ENCODE measurements at places on chromosomes 11 and 22.

- no peak for DNase-seq
Observed at GRCh38 chr22:19605508-19606331, 81.5 kb upstream of the CLDN5 start.

- DNase-seq: no peak
Observed at GRCh38 chr11:78906566-78906965, 331.9 kb upstream of the NARS2 start.

GRCh38 chr11:36363361-36364268, 67.5 kb downstream of the PRR5L start:
- no peak for DNase-seq

GRCh38 chr22:40509401-40510134, 127.0 kb downstream of the MRTFA start:
- DNase-seq: no peak

DNA sequence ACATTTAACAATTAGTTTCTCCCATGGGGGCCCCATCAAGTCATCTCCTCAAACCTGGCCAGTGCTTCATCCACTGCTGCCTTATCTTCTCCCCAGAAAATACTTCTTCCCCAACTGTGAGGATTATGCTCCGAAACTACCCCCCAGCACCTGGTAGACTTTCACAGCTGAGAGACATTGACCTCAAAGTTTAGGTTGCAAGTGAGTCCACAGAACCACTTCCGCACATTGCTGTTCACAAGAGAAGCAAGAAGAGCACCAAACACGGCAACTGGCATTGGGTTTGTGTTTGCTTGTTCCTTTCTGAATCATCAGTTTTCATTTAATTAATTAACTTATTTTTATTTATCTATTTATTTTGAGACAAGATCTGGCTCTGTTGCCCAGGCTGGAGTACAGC, 6.1 kb downstream of the MCHR1 start:
- DNase-seq: no peak

DNA sequence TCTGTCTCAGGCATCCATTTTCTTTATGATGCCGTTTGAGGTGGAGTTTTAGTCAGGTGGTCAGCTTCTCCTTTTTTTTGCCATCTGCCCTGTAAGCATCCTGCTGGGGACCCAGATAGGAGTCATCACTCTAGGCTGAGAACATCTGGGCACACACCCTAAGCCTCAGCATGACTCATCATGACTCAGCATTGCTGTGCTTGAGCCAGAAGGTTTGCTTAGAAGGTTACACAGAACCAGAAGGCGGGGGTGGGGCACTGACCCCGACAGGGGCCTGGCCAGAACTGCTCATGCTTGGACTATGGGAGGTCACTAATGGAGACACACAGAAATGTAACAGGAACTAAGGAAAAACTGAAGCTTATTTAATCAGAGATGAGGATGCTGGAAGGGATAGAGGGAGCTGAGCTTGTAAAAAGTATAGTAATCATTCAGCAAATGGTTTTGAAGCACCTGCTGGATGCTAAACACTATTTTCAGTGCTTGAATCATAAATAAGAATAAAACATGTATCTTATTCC, 10.9 kb upstream of the HBE1 start:
- DNase-seq: peak; percentile 5

GRCh38 chr11:129453293-129453721, 77.7 kb downstream of the BARX2 start:
- DNase-seq: peak; percentile 23

- DNase-seq: peak; percentile 81
Observed at GRCh38 chr11:13114566-13115379, 105.7 kb downstream of the RASSF10 start.

DNA sequence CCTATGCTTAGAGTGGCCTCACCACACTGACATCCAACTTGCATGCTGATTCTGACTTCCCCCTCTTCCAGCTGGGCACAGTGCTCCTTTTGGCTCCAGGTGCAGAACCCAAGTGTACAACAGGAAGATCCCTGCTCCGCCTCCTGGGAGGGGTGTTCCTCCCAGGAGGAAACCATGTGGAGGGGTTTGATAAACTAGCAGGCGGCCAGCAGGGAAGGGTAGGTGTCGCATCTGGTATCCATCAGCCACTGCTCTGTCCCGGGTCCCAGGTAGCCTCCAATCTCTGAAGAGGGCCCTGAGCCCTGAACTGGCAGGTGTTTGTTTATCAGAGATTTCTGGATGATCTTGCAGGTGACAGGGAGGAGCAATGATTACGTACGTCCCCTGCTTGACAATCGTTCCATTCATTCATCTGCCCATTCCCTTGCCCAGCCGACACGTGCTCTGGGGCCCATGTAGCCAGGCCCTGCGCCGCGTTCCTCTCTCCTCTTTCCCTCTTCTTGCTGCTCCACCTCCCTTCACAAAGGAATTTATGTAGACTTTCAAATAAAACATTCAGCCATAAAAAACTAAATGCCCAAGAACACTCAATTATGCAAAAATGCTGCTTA, 41.2 kb upstream of the MICAL2 start:
- DNase-seq: peak; percentile 16

DNA sequence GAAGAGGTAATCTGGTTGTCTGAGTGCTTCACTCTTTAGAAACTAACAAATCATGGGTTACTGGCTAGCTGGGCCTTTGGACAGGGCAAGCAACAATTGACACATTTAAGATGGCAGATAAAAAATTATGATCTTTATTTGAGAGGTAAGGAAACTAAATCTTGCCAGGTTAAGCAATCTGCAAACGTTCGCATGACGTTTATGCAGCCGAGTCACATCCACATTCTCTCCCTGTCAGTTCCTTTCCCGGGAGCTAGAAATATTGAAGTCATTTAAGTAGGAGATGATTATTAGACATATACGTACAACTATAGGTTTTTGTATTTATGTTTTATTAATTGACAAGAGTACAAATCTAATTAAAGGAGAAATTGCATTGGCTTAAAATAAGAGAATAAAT, 57.4 kb upstream of the RCN1 start:
- no peak for DNase-seq

DNA sequence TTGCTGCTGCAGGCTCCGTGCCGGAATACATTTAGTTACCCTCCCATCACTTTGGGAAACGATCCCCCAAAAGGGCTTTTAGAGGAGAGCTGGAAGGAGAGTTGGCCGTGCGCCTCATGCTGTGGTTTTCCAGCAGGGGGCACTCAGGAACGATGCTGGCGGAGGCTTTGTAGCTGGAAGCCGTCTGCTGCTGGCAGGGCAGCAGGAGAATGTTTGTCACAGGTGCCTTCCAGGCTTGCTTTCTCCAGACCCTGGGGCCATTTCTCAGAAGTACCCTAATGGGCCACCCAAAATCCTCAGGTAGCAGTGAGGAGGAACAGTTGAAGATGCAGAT, 30.0 kb upstream of the CABP7 start:
- peak; percentile 70 for DNase-seq

DNA sequence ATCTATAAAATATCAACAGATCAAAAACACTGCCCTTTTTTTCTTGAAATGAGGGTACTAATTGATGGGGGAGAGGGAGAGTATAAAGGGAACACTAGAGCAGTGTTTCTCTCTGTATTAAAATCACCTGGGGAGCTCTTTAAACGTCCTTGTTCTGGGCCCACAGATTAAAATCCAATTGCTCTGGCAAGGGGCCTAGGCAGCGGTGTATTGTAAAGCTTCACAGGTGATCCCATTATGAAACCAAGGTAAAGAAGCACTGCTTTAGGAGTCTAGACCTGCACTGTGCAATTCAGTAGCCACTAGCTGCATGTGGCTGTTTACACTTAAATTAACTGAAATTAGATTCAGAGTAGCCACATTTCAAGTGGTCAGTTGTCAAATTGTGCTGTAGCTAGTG, 3.0 kb downstream of the AQP11 start:
- DNase-seq: peak; percentile 98

GRCh38 chr11:29231991-29232390, 784.8 kb downstream of the KCNA4 start:
- no peak for DNase-seq

DNA sequence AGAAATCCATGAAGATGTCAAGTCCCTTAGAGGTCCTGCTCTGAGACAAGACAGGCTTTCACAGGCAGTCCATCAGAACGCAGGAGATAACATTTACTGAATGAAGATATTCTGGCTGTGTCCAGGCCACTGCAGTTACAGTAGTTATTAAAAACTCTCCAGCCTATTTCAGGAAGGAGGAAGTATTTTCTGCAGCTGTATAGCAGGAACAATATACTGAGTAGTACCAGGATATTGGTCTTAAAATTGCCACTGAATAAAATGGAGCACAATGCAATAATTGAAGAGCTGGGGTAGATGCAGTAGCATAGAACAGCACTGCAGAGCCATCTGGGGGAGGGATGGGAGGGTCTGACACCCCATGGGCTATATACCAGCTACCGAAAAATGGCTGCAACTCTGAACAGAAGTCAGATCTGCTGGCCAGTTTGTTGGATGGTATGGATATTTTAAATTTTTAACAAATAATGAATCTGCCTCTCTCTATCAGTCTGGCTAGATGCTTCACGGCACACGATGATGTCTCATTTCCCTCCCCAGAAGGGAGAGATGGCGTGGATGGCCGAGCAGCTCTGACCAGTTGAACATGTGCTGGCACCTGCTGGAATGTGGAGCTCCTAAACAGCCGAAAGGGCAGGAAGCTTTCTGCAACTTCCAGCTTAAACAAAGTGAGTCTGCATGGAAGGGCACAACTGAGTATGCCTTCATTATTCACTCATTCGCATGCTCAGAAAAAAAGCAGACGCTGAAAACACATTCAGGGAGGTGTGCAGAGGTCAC, 342.1 kb upstream of the SYN3 start:
- DNase-seq: no peak

DNA sequence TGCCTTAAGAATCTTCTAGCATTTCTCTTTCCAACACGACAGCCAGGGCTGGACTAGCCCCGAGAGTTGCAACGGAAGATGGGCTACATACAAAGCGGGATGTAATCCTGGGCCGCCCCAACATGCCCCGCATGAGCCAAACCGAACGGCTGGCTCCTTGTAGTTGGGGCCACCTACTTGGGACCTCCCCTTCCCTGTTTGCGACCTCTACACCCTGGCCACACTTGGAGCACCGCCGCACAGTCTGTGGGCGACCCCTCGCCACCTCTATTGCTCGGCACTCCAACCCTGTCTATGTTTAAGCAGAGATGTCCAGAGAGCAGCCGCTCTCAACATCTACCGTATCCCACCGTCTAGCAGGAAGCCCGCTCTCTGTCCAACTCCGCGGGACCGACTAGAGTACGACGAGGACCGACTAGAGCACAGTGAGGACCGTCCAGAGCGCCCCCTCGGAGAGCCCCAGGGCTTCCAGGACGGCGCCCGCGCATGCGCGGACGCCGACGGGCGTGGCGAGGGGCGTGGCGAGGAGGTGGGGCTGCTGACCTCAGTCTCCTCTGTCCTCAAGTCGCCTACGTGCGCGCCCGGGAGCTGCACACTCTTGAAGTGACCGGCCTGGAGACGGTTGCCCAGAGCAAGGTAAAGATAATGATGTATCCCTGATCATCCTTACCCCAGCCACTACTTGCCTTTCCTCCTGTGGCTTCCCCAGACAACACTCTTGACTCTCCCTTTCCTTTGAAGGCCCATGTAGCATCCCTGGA, 32.3 kb downstream of the NEAT1 start:
- DNase-seq: peak; percentile 73

GRCh38 chr11:70402685-70403084, 4.4 kb downstream of the CTTN start:
- DNase-seq: no peak

- no peak for DNase-seq
Observed at GRCh38 chr22:17797721-17798559, 23.7 kb upstream of the BID start.

DNA sequence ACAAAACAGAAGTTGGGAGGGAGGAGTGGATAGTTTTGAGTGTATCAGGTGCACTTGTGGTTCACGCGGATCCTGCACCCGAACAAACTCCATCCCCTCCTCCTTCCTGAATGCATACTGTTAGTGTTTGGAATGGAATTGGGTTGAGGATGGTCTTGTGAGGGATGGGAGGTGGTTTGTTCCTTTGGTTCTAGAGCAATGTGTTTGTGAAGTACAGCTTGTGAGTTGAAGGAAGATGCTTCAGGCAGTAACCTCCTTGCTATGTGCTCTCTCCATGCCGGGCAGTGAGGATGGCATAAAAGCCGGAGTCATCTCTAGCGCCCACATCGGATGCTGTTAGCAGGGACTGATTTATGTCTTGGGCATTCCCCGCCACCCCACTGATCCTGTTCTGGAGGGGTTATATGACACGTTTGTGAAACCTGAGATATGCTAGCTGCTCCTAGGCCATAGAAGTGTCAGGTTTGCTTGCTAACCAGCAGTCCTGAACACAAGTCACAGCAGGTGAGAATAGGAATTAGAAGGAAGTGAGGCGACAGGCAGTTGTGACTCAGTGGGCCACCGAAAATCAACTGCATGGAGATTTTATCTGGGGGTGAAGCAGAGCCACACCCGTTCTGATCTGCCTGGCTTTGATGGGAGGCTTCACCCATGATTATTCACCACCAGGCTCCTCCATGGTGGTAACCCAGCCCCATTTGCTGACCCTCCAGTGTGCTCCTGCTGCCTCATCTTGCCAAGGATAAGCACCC, 2.2 kb downstream of the BCR start:
- no peak for DNase-seq

- DNase-seq: no peak
Observed at GRCh38 chr22:19275104-19275503, 16.4 kb downstream of the CLTCL1 start.

- DNase-seq: peak; percentile 7
Observed at GRCh38 chr11:63839508-63840355, 822 bp downstream of the MARK2 start.

- no peak for DNase-seq
Observed at GRCh38 chr11:9662273-9662672, 1.6 kb upstream of the SWAP70 start.

DNA sequence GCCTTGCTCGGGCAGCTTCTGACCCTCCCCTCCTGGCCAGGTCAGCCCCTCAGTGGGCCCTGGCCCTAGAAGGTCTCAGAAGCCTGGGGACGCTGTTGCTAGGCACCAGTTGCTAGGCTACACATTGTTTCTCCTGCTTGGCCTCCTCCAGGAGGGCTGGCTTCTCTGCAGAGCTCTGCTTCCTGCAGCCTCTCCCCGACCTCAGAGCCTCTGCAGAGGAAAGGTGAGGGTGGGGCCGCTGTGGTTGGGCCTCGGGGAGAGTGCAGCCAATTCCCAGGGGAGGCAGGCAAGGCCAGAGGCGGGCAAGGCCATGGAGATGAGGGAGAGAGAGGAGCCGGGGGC, 27.6 kb upstream of the LRRC10B start:
- peak; percentile 31 for DNase-seq

All from NCI-H2081 (cell line).